Anterior cingulate cortex (tissue), 58 donors: ENCODE measurements at places on chromosomes 7 and 10.

DNA sequence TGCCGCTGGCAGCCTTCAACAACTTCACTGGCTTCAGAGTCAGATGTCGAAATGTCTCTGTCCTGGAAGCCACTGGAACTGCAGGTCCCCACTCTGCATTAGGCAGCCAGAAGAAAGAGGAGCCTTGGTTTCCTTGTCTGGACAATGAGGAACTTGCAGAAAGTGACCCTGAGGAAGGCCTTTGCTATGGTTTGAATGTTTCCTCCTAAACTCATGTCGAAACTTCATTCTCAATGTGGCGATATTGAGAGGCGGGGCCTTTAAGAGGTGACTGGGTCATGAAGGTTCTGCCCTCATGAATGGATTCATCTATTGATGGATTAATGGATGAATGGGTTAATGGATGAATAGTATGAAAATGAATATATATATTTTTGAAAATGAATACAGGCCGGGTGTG, 61.6 kb upstream of the GPR26 start:
- DNase-seq, result no peak

GRCh38 chr10:50456719-50457118, 167.0 kb downstream of the SGMS1 start:
- no peak for DNase-seq

GRCh38 chr7:115319541-115319940, 397.6 kb downstream of the MDFIC start:
- no peak for DNase-seq

GRCh38 chr10:86204421-86205305, 161.9 kb downstream of the GRID1 start:
- DNase-seq, result no peak

GRCh38 chr10:103507235-103508191, 14.0 kb downstream of the NEURL1 start:
- DNase-seq, result no peak

GRCh38 chr7:8133188-8133848, 128.6 kb downstream of the ICA1 start:
- DNase-seq, result no peak

DNA sequence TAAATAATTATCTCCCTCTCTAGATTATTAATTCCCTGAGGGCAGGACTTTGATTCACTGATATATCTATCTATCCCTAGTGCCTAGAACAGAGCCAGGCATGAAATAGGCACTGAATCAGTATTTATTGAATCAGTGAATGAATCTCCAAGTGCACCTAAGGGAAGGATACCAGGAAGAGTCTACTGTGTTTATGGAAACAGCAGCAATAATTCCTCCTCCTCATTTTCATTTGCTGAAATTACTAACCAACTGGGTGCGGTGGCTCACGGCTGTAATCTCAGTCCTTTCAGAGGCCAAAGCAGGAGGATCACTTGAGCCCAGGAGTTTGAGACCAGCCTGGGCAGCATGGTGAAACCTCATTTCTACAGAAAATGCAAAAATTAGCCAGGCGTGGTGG, 161.2 kb downstream of the TCF7L2 start:
- no peak for DNase-seq

DNA sequence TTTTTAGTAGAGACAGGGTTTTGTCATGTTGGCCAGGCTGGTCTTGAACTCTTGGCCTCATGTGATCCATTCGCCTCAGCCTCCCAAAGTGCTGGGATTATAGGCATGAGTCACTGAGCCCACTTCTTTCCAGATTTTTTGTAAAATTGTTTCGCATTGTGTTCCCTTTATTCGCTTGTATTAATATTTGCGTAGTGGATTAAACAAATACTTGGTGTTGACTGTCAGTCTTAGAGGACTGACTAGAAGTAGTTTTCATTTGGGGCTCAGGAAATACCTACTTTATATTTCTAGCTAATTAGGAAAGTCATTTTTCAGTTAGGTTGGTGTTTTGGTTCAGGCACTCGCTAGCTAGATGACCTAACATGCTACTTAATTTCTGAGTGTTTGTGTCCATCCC, 11.1 kb downstream of the WAC start:
- DNase-seq, result no peak

- DNase-seq, result no peak
Observed at GRCh38 chr7:99588868-99589267, 9.2 kb upstream of the TMEM225B start.

DNA sequence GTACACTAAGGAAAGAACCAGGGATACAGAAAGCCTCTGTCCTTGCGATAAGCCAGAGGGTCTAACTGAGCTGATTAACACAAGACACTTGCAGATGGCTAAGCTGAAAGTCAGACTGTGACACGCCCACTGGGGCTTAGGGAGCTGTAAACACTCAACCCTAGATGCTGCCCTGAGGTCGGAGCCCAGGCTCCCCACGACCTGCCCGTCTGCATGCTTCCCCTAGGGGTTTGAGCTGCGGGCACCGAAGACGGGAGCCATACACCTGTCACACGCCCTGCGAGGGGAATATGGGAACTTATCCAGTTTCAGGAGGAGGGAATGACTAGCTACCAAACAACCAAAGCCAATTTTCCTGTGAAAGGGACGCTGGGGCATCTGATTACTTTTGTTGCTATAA, 96.0 kb downstream of the HTR5A start:
- no peak for DNase-seq

GRCh38 chr7:80636709-80637108, 1.7 kb upstream of the CD36 start:
- no peak for DNase-seq

DNA sequence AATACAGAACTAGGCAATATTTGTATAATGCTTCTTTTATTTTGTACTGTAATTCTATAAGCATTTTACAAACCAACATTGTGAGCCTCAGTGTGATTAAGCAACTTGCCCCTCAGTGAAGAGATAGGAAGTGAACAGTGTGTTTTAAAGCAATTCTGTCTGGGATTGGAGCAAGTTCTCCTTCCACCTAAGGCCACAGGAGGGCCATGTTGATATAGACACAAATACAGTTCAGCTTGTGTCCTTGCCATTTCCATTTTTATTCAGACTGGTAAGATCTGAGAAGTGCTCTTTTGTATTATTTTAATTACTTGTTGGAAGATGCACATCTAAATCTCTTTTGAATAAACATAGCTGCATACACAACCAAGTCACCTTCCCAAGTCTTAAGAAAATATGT, 416.3 kb upstream of the COBL start:
- DNase-seq, result no peak

GRCh38 chr10:75774783-75775490, 343.5 kb downstream of the LRMDA start:
- DNase-seq, result no peak

- DNase-seq, result no peak
Observed at GRCh38 chr7:76071316-76072242, 23.7 kb downstream of the MDH2 start.

- no peak for DNase-seq
Observed at GRCh38 chr7:19015098-19015497, 102.3 kb downstream of the TWIST1 start.

DNA sequence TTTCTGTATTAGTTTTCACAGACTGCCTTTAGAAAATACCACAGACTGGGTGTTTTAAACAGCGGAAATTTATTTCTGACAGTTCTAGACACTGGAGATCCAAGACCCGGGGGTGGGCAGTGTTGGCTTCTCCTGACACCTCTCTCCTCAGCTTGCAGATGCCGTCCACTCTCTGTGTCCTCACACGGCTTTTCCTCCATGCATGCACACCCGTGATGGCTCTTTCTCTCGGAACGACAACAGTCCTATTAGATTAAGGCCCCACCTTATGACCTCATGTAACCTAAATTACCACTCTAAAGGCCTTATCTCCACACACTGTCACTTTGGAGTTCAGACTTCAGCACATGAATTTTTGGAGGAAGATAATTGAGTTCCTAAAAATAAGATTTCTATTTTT, 142.9 kb upstream of the VWC2 start:
- no peak for DNase-seq

- no peak for DNase-seq
Observed at GRCh38 chr7:140977741-140978140, 37.0 kb downstream of the MRPS33 start.

GRCh38 chr7:8261711-8262695, at the start of gene ICA1:
Gene ICA1, minus strand, starts transcription at chr7:8262167. Its CDS starts 26,241 bp downstream, at chr7:8235926.
- DNase-seq, result peak; percentile 28

DNA sequence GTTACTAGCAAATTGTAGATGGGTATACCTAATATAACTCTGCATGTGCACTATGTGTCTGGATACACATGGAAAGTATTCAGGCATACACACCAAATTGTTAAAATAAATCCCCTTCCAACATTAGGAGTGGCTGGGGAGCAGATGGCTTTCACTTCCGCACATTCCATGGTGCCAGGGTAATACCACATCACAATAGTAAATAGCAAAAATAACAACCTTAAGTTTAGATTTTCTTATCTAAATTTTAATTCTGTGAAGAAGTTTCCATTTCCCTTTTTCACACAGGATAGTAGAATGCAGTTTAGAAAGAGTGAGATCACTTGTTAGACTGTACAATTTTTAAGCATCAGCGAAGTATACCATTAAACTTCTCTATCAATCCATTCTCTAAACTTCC, 5.8 kb upstream of the ALOX5 start:
- DNase-seq, result no peak

- no peak for DNase-seq
Observed at GRCh38 chr10:77820349-77820748, 106.2 kb downstream of the DLG5 start.

DNA sequence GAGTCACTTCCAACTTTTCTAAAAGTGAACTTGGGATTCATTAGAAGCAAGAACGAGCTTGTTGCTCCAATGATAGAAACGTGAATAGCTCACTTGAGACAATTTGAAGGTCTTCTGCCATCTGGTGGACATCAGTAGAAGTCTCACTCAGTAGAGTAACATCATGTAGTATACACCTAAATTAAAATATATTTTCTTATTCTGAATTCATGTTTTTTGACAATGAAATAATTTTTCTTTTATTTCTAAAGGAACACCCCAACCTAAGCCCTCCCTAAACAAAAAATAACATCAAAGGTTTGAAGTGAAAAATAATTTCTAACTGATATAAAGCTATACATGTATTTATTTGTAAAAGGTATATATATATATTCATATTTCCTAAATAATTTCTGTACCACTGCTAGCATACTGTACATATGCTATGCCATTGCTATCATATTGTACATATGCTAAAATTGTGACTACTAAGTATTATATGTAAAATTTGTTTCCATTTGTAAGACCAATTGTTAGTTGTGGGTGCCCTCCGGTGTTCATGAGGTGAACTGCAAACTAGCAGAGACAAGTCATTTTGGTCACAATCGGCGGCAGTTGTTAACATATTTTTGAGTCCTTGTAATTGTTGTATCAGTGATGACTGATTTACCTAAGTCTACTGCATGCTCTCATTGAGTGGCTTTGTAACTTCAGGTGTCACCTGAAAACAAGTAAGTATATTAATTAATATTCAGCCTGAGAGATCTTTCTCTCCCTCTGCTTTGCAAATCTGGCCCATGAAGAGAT, 121.9 kb downstream of the PTPRZ1 start:
- peak; percentile 28 for DNase-seq

DNA sequence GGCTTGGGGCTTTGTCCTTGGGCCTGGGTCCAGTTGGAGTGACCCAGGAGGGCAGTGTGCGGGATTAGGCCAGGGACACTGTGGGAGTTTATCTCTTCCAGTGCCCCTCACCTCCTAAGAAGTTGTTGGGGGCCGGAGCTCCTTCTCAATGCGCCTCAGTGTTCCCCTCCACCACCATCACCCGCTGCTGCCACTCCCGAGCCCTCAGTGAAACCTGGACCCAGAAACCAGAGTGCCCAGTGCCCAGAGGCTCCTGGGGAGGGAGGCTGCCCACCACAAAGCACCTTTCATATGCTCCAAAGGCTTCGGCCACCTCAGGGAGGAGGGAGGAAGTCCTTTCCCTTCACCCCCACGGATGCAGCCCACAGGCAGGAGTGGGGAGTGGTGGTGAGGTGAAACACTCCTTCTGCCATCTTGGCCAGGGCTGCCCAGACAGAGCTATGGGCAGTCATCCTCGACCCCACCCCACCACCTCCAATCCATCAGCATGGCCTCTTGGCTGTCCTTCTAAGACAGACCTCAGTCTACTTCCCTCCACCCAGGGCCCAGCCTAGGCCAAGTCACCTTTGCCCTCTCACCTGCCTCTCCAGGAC, 99.0 kb downstream of the SH3PXD2A start:
- no peak for DNase-seq
